Peyer's patch (tissue), 4 donors: ENCODE measurements at places on chromosomes 4 and X. TPM values are rescaled to one million over a fixed set of nuclear protein-coding genes. Genes with fewer than 3 reads are reported as not detected.

- no peak overlapping the region for H3K27ac ChIP-seq
- H3K36me3 ChIP-seq = no peaks in the 10 kb centered on the region
- no peak overlapping the region for H3K4me3 ChIP-seq
- H3K4me1 ChIP-seq = no peaks in the 10 kb centered on the region
- H3K27me3 ChIP-seq = no peaks in the 10 kb centered on the region
Observed at GRCh38 chr4:160038615-160039014, 935.7 kb downstream of the RAPGEF2 start.

GRCh38 chr4:55216863-55217635 lies 91.7 kb upstream of the KDR start:
- H3K27ac ChIP-seq = no peak overlapping the region
- H3K36me3 ChIP-seq = no peaks in the 10 kb centered on the region
- no peak overlapping the region for H3K4me3 ChIP-seq
- no peak for DNase-seq
- H3K4me1 ChIP-seq = no peaks in the 10 kb centered on the region

DNA sequence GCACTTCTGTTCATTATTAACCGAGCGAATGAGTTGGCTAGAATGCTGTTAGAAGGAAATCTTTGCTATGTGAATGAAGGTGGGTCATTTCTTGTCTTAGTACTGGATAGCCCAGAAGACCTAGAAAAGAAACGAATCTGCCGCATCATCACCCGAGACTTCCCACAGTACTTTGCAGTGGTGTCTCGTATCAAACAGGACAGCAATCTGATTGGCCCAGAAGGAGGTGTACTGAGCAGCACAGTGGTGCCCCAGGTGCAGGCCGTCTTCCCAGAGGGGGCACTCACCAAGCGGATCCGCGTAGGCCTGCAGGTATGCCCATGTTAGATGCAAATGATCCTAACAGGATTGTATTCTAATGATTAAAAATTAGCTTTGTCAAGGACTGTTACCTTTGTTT lies 286.3 kb downstream of the ANK2 start:
- no peaks in the 10 kb centered on the region for H3K4me1 ChIP-seq
- H3K36me3 ChIP-seq = no peaks in the 10 kb centered on the region
- no peak overlapping the region for H3K27ac ChIP-seq
- no peak overlapping the region for H3K4me3 ChIP-seq

The POU3F4 gene
- not detected for total RNA-seq

The MND1 gene
- total RNA-seq = 7.4 TPM
